ENCODE measurements at places on chromosomes 7 and 10. TPM values are rescaled to one million over a fixed set of nuclear protein-coding genes. Genes with fewer than 3 reads are reported as not detected.

OR6B1 gene
- polyA plus RNA-seq, result not detected

LHFPL3 gene
- 0.04 TPM for polyA plus RNA-seq

HECW1 gene
- polyA plus RNA-seq, result 0.39 TPM

LRIT1 gene
- polyA plus RNA-seq, result not detected

PGAM2 gene
- polyA plus RNA-seq, result 1.7 TPM

C10orf105 gene
- 0.20 TPM for polyA plus RNA-seq

Measured in ovary (tissue), 10 donors.